GM18507 (cell line): ENCODE measurements at places on chromosomes 4 and X.

DNA sequence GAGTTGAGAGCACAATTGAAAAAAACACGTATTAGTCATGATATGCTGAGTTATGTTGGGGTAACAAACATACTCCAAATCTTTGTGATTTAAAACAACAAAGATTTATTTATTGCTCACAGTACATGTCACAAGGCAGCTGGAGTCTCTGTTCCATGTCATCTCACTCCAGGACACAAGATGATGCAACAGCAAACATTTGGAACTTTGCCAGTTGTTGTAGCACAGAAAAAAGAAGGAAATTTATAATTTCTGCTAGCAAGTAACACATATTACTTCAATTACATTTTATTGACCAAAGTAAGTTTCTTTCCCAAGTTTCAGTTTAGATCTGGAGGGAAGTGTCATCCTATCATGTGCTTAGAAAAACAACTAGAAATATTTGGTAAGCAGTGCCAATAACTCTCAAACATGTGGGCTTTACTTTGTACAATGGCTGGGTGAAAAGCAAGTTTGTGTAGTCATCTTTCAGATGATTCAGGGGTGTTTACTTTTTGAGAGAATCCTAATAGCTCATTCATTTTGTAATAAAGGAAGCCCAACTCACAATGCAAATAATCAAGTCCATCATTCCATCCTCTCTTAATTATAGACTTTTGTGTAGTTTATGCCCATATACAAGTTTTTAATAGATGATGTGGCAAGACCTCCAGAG lies 452.3 kb downstream of the ZIC3 start:
- DNase-seq = no peak

DNA sequence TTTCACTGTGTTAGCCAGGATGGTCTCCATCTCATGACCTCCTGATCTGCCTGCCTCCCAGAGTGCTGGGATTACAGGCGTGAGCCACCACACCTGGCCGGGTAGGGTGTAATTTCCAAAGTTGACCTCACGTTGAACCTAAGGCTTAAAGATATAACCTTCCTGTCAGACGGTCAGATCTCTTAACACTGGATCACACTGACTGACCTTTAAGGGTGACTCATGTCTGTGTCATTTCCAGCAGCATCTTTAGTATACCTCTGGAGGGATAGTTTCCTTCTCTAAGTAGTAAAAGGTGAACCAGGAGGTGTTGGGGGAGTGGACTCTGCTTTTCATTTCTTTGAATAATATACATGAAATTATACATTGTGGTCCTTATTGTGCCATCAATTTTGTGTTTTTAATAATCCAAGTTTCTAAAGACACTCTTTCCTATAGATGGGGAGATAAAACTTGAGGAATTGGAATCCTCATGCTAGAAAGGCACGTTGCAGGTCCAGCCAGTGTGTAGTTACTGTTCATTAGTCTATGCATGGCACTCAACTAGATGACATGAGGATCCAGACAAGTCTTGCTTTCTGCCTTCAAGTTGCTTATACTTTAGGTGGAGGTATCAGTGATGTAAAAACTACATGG lies 45.7 kb downstream of the ARHGAP10 start:
- DNase-seq = no peak

GRCh38 chrX:153626863-153627674 lies 19.9 kb upstream of the DUSP9 start:
- no peak for DNase-seq

GRCh38 chr4:4524364-4524763 lies 17.5 kb downstream of the STX18 start:
- peak; percentile 42 for DNase-seq

DNA sequence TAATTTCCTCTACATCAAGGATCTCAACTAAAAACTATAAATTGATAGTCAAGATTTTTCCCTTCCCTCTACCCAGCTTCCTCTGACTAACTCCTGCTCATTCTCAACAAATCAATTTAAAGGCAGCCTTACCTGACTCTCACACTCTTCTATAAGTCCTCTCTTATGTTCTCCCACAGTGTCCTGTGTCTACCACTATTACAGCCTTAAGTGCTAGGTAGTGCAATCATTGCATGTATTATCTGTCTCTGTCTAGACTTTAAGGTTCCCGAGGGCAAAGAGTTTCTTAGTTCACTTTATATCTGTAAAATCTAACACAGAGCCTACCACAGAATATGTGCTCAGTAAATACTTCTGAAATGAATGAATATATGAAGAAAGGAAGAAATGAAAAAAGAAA lies 123.7 kb downstream of the BTC start:
- no peak for DNase-seq

DNA sequence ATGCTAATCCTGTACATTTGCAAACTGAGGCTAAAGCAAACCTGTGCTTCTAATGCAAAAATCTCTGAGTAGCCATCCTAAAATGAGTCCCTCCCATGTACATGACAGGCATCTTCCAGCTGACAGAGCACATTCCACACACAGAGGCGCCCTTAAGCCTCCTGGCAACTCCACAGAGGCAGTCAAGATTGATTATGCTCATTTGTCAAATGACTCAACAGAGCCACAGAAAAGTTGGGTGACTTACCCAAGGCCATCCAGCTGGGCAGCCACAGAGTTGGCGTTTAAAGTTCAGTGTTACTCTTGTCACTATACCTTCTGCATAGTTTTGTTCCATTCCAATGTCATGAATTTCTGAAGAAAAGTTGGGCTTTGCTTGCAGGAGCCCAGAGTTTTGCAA lies 394.6 kb upstream of the FGF13 start:
- no peak for DNase-seq
